Mammary microvascular endothelial cell (primary cell): ENCODE measurements at places on chromosomes 12 and 14. TPM values are rescaled to one million over a fixed set of nuclear protein-coding genes. Genes with fewer than 3 reads are reported as not detected.

OVCH1 gene
- total RNA-seq: not detected in 2 replicates

DNAH10 gene
- 0.07 TPM in 1 of 2 replicates, not detected in the other for total RNA-seq

TEX52 gene
- not detected in 2 replicates for total RNA-seq

SLC4A8 gene
- 1.2 and 1.9 TPM in 2 replicates for total RNA-seq

AQP5 gene
- total RNA-seq: not detected in 2 replicates

PLBD1 gene
- total RNA-seq: 0.05 and 0.27 TPM in 2 replicates

HOXC6 gene
- total RNA-seq: not detected in 2 replicates
